ENCODE measurements at places on chromosomes 11 and 22.

- no peak for DNase-seq
Measured at GRCh38 chr11:130181295-130182272, 22.0 kb downstream of the ST14 start.

GRCh38 chr11:126989942-126990715, 10.4 kb downstream of the KIRREL3 start:
- DNase-seq, result peak; percentile 70

DNA sequence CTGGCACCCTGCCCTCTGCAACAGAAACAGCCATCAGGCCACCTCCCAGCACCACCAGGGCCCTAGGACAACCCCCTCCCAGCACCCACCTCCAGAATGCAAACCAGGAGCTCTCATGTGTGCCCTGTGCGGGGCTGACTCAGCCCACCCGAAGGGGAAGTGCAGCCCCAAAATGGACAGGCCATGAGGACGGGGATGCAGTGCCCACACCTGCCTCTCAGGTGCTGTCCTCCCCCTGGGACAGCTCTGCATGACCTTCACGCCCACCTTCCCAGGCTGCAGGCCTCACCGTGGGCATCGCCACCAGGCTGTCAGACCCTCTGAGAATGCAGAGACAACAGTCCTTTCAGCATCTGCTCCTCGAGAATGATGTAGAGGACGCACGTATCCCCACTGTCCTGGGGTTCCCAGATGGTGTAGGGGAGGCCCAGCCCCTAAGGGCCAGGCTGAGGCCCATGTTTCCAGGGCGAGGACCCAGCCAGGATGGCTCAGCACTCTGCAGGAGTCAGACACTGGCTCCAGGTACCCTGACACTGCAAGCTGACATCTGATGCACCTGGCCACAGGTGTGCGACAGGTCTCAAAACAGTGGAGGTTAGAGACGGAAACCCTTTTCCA, 13.5 kb downstream of the MOB2 start:
- DNase-seq, result no peak

DNA sequence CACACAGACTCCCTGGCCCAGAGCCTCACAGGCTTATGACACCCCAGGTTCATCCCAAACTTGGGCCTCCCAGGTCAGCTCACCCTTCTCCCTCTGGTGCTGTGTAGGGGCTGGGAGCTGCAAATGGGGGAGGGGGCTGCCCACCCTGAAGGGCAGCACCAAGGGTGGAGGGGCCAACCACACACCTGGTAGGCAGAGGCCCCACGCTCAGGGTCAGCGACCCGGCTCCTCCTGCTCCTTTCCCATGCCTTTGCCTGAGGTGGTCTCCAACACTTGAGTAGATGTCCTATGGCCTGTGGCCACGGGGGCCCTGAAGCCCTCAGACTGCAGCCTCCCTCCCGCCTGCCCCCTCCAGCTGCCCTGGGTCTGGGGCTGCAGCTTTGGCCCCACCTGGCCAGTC, 3.4 kb downstream of the DGCR6 start:
- DNase-seq, result no peak

DNA sequence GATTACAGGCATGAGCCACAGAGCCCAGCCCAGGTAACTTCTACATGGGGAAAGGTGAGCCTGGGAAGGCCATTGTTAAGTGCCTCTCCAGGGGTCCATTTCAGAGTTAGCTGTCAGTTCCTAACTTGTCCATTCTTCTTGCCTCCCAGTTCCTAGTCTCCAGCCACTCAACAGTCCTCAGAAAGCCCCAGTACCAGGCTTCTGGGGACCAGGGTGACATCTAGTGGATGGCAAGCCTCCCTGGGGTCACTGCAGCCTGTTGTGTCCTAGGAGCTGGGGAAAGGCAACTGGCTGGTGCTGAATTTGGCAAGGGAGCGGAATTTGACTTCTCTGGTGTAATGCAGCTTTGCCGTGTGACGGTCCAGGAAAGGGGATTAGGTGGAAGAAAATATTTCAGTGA, 2.1 kb downstream of the LGALS12 start:
- peak; percentile 71 for DNase-seq

DNA sequence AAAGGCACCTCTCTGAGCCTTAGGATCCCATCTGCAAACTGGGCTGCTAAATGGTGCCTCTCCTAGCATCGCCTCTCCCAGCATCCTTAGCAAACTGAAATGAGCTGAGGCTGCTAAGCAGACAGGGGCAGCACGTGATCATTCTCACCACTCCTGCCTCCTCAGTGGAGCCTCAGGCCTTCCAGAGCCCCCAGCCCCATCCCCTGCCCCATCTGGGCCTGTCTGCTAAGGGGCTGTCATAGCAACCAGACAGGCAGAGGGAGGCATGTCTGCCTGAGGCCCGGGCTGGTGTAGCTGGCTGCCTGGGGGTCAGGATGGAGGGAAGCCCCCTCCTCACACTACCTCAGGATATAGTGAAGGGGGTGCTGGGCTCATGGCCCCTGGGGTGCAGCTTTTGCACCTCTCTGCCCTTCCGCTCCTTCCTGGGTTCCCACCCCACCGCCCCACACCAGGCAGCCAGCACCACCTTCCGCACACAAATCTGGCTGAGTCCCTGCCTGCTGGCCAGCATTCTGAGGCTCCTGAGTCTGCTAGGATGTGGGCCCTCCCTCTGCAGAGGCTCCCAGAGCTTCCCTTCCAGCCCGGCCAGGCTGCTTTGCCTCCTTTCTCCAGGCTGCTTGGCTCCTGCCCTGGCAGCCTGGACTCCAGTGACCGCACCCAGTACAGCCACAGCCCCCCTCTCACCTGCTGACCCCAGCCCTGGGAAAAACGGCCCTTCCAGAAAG, 47.5 kb upstream of the TTLL12 start:
- no peak for DNase-seq

DNA sequence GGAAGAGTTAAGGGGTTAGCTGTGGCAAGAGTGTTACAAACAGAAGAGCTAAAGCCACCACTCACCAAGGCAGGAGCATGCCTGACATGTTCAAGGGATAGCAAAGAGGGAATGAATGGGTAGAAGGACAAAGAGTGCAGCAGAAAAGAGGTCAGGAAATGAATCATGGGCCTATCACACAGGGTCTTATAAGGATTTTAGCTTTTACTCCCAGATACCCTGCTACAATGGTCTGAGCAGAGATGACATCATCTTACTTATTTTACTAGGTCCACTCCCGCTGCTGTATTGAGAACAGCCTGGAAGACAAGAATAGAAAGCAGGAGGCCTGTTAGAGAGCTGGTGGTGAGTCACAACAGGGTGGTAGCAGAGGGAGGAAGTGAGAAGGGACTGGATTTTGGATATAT, 9.8 kb downstream of the TRAF6 start:
- peak; percentile 52 for DNase-seq

- DNase-seq, result peak; percentile 74
Measured at GRCh38 chr11:235609-235996, 539 bp downstream of the SIRT3 start.

DNA sequence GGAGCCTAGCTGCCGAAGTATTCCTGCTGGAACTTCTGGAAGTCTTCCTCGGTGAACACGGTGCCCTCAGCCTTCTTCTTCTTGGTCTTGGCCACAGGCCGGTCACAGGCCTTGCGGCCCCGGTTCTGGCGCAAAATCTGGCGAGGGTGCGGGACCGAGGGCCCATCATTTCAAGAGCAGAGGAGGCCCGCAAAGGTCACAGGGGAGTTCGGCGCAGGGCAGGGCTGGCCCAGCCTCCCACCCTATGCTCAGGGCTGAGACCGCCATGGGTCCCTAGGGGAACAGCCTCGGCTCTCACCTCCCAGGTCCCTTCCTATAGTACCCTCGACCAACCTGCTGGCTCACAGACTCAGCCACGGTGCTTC, 3.1 kb downstream of the RPS19BP1 start:
- peak; percentile 52 for DNase-seq

DNA sequence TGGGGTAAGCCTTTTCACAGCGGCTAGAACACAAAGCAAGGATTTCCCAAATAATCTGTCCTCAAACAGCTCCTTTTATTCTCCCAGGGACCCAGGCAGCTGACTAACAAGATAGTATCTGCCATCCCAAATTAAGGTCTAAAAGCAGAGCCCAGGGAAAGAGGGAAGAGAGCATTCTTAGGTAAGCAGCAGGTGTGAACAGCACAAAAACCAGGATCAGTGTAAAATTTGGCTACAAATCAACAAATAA, 79.9 kb downstream of the RBMXL2 start:
- no peak for DNase-seq

GRCh38 chr11:110438017-110438416, 8.3 kb downstream of the FDX1 start:
- DNase-seq, result no peak

GRCh38 chr11:117900121-117900648, 23.7 kb upstream of the FXYD6 start:
- no peak for DNase-seq

GRCh38 chr22:25970374-25970911, 198.8 kb upstream of the SEZ6L start:
- DNase-seq, result no peak

- no peak for DNase-seq
Measured at GRCh38 chr22:47692811-47693210, 930.4 kb downstream of the TBC1D22A start.

DNA sequence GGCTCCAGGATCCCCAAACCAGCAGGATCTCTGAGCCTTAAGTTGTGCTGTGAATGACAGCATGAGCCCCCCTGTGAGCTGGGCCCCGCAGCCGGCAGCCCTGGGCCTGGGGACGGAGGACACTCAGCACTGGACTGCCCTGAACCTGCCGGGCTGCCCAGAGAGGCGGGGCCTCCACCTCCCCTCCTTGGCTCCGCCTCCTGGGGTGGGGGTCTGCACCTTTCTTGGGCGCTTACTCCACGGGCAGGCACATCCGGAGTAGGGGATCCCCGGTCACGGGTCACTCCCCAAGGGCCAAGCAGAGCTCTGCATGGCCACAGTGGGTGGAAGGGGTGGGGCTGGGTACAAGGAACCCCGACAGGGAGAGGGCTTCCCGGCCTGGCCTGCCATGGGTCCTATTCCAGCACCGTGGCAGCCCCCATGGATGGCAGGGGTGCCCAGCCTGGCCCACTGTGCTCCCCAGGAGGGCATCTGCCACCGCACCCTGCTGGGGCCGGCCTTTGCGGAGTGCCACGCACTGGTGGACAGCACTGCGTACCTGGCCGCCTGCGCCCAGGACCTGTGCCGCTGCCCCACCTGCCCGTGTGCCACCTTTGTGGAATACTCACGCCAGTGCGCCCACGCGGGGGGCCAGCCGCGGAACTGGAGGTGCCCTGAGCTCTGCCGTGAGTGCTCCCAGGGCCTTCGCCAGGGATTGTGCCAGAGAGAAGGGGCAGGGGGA, 5.4 kb downstream of the MUC5B start:
- DNase-seq, result no peak

GRCh38 chr11:84721561-84721961, 905.6 kb downstream of the DLG2 start:
- DNase-seq, result no peak

- DNase-seq, result peak; percentile 88
Measured at GRCh38 chr22:19766511-19767426, 6.2 kb downstream of the TBX1 start.

- DNase-seq, result no peak
Measured at GRCh38 chr11:113593698-113594308, 112.3 kb downstream of the TMPRSS5 start.

GRCh38 chr11:72483412-72484186, 49.3 kb upstream of the CLPB start:
- no peak for DNase-seq

- no peak for DNase-seq
Measured at GRCh38 chr11:1220941-1221721, 1.7 kb upstream of the MUC5B start.

GRCh38 chr11:11806586-11806985, 35.2 kb upstream of the USP47 start:
- DNase-seq, result no peak

DNA sequence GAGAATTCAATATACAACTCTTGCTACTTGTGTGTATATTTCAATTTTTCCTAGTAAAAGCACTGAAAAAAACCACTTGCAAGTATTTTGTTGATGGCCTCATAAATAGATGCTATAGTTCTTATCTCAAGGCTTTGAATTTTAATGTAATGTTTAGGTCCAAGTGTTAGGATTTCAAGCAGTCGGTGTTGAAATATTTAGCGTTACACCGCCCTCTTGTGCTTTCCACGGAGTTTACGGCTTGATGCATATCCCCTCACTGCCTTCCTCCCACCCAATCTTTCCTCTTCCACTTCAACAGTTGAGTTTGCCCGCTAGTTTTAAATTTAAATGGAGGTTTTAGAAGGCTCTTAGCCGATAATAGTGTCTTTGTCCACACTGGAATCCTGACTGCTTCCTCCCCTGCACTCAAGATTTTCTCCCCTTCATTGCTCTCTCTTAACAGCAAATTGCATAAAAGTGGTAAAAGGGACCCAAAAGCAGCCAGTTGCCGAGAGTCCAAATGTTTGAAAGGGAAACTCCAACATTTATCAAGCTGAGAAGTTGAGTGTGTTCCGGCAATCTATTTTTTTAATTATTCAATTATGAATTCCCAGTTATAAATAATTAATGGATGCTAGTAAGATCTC, 25.9 kb upstream of the HTATIP2 start:
- peak; percentile 72 for DNase-seq

DNA sequence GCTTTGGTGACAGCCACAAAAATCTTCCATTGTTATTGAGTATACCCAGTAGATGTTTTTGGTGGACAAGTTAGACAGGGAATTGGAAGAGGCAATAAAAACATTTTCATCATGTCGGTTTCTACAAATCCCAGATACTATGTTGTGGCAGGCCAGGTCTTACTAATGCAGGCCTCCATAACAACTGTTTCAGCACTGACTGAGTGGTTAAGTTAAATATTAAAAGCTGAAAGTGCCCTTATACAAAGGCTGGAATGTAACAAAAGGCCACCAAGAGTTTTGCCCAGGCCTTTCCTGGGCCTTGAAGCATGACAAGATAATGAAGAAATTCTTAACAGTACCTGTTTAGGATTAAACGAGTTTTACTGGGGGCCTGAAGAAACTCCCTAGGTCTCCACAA, 29.3 kb downstream of the DMC1 start:
- DNase-seq, result no peak

- DNase-seq, result no peak
Measured at GRCh38 chr11:103997082-103997481, 39.4 kb upstream of the DDI1 start.

DNA sequence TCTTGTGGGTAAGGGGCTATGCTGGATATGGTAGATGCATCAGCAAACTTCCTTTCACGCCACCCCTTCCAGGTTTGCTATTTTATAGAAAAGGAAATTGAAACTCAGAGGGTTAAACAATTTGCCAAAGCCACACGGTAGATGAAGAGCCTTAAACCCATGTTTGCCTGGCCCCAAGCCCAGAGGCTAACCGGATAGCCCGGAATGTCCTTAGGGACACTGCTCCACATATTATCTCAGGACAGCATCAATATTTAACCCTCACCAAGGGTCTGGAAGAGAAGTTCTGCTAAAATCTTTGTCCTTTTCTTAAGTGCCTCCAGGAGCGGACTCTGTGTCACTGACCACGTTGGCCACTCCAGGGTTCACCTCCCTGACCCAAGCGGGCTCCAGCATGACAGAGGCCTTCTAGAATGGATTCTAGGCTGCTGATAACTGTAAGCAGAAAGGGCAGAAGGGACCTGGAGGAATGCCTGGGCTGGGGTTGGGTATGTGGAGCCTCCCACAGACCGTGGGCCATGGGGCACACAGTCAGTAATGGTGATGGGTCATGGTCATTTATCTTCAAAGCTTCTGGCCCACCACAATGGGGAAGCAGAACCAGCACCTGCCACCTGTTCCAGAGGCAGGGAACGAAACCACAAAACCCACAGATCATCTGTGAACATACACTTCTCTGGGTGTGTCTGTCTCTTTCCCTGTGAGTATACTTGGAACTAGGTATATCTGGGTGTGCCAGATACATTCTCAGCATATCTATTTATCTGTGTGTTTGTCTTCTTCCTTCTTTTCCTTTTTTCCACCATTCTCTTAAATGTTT, 5.4 kb upstream of the TMEM86A start:
- no peak for DNase-seq
